ENCODE measurements at places on chromosomes 12 and 14.
A peak's percentile ranks its signal among the peaks of the same experiment; 100 is the strongest.

- DNase-seq, result no peak
Observed at GRCh38 chr12:15897433-15897832, 13.7 kb upstream of the DERA start.

GRCh38 chr14:69580009-69580577 is 5.4 kb upstream of the CCDC177 start:
- no peak for DNase-seq

GRCh38 chr12:70366581-70367257 is 629 bp downstream of the KCNMB4 start:
- DNase-seq, result peak; percentile 19

- no peak for DNase-seq
Observed at GRCh38 chr12:62654326-62655241, 188.0 kb downstream of the MON2 start.

- DNase-seq, result no peak
Observed at GRCh38 chr14:101217080-101217463, 313.6 kb upstream of the RTL1 start.

GRCh38 chr14:51609955-51610283 is 41.8 kb upstream of the FRMD6 start:
- DNase-seq, result no peak
